ENCODE measurements at places on chromosomes 2 and 18. TPM values are rescaled to one million over a fixed set of nuclear protein-coding genes. Genes with fewer than 3 reads are reported as not detected.

DNA sequence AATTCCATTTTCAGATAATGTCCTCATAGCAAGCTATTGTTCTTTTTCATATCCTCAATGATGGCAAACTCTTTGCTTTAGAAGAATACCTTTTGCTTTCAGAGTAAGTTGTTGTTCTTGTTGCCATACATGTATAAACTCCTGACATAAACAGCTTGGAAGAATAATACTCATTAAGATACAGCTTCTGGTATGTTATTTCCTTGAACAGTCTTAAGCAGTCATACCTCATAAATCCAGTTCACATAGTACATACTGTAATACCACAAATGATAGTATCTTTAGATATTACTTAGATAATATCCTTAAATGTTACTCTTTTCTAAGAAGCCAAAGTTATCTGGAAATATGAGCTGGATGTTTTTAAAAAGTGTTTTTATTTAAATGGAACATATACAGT lies 23.2 kb downstream of the METTL8 start:
- no peak for DNase-seq

- peak; percentile 75 for DNase-seq
These were observed 42.4 kb downstream of the TMEM18 start for GRCh38 chr2:634636-635388.

GRCh38 chr2:188333751-188334524 lies 42.3 kb downstream of the GULP1 start:
- no peak for DNase-seq

DNA sequence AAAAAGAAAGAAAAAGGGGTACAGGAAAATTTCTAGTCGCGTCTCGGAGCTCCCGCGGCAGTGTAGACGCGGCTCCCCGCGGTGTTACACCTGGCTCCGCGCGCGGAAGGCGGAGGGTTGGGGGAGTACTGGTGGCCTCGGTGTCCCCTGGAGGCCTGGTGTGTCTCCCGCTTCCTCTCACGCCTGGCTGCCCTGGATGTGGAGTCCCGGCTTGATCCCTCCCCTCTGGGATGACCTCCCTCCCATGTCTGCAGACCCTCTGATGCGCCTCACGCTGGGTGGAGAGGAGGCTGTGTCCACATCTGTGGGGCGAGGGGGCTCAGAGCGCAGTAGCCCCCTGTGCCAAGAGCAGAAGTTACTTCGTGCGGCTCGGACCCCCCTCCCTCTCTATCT lies 1.2 kb downstream of the KIF5C start:
- DNase-seq = no peak

GRCh38 chr18:55336438-55337100 lies 251.4 kb downstream of the TCF4 start:
- no peak for DNase-seq

Gene UGT1A3
- total RNA-seq = not detected

Data from Peyer's patch (tissue), 4 donors.